ENCODE measurements at places on chromosomes 7 and 10.

DNA sequence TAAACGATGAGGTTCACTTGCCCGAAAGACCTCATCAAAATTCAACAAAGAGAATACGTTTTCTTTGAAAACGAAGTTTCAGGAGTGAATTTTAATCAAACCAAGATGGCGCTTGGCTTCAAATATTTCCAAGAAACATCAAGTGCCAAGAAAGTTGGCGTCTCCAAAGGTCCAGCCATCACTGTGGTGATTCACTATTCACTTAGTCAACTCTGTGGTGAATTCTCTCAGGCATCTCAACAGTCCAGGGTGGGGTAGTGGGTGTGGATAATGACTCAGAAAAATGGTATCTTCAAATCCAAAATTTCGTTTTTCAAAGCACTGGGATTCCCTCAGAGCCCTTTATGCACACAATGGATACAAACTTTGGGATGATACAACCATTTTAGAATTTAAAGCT lies 133.1 kb downstream of the SVIL start:
- no peak for DNase-seq

DNA sequence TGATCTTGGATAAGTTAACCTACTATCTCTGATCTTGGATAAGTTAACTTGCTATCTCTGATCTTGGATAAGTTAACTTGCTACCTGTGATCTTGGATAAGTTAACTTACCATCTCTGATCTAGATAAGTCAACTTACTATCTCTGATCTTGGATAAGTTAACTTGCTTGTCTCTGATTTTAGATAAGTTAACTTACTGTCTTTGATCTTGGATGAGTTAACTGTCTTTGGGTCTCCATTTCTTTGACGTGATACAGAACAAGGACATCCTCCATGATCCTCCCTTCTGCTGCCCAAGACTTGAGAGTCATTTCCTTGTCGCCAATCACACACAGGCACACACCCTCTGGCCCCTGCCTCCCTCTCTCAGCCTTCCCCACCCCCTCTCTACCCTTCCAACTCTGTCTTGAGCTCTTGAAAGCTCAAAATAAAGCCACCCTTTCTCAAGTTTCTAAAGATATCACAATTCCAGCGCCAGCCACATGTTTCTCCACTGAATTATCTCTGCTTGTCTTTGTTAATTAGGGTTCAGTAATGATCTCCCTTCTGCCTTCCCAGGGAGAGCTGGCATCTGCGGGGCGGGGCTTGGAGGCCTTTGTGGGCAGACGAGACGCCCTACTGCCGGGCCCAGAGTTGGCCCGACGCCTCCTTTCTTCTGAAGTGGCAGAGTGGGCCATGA lies 85.1 kb upstream of the GTF2I start:
- peak; percentile 88 for DNase-seq

DNA sequence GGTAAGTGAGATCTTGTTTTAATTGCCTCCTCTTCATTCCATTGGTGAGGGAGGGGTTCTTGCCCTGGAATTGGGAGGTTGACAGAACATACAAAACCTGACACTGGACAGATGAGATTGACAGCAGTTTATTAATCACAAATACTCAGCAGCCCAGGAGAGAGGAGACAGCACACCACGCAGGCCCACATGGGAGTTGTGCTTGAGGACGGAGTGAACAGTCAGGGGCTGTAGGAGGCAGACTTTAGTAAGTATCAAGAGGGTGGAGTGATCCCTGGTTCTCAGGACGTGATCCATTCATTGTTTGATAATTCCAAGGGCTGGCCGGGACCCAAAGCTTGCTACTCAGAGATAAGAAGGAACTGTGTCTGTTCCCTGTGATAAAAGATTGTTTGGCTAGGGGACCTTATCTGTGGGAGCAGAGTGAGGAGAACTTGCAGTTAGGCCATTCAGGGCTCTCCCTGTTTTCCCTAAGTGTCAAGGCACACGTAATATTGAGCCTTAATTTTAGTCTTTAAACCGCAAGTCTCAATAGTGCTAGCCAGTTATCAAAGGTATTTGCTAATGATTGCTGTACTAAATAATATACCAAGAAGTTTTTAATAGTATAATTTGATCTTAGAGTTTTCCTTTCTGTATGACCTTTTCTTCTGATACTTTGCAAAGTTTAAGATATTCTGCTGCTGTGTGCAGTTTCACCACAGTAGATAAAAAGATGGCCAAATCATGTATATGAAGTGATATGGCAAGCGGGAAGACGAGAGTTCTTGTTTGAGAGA lies 14.5 kb downstream of the CAPZA2 start:
- peak; percentile 96 for DNase-seq

DNA sequence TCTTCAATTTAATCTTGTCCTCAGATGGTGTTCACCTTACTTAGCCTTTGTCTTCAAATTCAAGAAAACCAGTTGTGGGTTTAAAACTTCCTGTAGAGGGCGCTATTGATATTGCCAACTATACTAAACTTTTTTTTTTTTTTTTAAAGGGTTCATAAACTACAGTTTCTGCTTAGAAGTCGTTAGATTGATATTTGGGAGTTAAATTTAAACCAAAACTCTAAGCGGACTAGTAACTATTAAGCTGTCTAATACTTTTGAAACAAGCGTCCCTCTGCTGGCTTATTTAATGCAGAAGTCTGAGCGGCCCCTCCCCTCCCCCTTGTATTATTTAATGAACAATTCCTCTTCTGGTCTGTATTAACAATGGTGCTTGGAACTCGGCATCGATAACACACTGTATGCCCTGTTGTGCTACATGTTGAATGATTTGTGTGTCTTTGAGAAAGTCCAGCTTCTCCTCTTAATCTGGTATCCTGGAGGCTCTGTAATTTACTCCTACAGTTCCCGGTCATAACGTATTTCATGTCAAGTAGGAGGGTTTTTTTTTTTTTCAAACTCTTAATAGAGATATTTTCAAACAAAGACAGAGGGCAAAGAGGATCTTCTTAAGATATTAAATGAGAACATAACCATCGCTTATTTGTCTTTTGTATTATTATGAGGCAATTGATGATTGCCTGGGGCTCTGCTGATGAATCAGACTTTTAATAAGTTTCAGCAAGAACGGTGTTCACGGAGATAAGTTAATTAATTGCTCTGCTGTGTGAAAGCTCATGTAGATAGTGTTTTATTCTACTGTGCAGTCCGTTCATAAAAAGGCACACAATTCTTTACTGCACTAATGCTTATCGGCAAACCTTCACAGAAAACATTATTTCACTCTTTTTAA lies 22.6 kb upstream of the CREB5 start:
- DNase-seq, result peak; percentile 86

DNA sequence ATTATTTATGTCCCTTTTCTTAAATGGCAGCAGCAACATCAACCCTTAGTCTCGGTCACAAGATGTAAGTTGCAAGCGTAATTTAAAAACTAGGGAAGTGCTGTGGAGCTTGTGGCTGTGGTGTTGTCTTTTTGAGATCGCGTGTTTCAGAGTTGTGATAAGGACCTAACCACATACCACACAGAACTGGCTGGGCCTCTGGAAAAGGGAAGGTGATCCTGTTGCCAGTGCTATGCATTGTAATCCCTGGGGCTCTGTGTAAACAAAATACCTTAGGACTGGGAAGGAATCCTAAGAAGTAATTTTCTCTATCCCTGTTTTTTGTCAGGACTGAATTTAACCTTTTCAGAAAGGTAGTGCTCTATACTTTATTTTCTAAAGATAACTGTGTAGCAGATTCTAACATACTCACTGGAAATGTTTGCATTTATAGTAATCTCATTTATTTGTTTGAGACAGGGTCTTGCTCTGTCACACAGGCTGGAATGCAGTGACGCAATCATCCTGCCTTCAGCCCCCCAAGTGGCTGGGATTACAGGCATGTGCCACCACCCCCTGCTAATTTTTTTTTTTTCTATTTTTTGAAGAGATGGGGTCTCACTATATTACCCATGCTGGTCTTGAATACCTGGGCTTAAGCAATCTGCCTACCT lies 60.4 kb downstream of the INPP5F start:
- DNase-seq, result peak; percentile 96

DNA sequence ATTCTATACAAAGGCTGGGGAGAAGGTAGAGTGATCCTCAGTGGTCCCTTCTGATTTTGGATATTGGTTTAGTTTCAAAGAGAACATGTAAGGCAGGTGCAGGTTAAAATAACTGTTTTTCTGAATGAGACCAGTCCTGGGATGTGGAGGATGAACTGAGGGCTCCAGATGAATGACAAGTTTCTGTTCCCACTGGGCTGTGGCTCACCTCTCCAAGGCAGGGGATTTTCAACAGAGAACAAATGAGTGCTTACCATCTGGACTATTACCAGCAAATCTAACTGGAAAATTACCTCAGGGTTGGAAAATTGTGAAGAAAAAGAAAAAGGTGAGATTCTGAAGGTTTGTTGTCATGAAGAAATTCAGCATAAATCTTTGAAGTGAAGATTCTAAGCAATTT lies 8.0 kb downstream of the LAMB4 start:
- no peak for DNase-seq

All from hematopoietic multipotent progenitor cell treated with erythropoietin and hydrocortisone succinate and interleukin-3 and kit ligand, for 4 days (in vitro differentiated cells).